Ovary (tissue), 10 donors: ENCODE measurements at places on chromosomes 6 and 20. TPM values are rescaled to one million over a fixed set of nuclear protein-coding genes. Genes with fewer than 3 reads are reported as not detected.

DNA sequence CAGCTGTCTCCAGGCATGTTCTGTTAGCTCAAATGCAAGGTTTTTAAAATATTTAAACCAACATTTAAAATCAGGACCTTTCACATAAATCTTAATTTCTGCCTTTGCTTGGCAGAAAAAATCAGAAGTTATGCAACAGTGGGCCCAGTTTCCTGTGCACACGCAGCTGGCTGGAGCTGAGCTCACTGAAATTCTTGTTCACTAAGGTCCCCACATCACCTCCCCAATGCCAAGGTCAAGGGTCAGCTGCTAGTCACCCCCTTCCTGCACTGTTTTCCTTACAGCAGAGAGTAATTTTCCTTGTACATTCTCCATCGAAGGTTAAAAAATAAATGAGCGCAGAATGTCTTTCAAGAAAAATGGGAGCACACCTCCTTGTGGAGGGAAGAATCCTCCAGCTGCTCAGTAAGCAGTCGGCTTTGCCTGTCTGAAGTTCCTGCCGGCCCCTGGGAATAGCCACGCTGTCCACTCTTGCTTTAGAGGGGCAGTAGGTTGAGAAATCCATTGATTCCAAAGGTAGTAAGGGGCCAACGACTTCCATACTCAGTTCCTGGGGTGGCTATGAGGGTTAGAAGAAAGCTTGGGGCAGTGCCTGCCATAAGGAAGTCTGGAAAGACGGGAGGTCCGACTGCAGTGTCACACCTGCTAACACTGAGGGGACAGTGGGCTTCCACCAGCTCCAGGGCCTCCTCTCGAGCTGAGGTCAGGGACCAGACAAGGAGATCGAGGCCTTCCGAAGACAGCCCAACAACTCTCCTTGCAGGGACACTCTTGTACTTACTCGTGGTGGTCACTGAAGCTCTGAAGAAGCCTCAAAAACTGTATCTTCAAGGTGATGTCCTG is 56.8 kb downstream of the MYH7B start:
- no peak for DNase-seq

GRCh38 chr6:14129575-14129974 is 12.0 kb downstream of the CD83 start:
- peak; percentile 59 for DNase-seq

The PXDC1 gene
- total RNA-seq, result 22.2 TPM

The KCNS1 gene
- not detected for total RNA-seq
